ENCODE measurements at places on chromosomes 5 and 9.
A peak's percentile ranks its signal among the peaks of the same experiment; 100 is the strongest.

DNA sequence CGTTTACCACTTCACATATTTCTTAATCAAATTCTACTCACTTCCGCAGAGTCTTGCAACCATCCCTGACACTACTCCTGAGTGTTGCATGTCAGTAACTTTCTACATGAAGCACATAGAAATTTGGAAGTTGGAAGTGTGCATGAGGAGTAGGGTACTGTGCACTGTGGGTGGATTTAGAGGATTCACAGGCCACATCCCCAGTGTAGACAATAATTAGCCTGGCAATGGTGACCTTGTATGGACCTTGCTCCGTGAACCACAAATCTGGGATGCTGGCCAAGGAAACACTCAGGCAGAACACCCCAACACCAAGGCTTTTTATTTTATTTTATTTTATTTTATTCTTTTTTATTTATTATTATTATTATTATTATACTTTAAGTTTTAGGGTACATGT is 25.5 kb downstream of the CTSL start:
- DNase-seq = no peak

DNA sequence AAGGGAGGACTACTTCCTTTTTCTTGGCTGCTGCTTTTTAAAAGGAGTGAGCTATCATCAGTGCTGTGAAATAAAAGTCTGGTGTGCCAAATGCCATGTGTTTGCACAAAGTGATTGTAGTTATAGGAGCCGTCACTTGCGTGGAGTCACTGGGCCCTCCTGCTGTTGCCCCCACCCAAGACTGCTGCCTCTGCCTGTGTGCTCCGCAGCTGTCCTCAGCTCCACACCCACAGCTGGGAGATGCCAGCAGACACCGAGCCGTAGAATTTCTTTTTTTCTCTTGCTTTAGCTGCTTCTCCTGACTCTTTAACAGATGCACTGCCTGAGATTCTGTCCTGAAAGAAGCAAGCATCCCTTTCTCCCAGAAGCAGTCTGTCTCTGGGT is 9.8 kb upstream of the GLE1 start:
- DNase-seq = no peak

GRCh38 chr5:151424892-151425523 is 22.4 kb upstream of the SLC36A1 start:
- no peak for DNase-seq

DNA sequence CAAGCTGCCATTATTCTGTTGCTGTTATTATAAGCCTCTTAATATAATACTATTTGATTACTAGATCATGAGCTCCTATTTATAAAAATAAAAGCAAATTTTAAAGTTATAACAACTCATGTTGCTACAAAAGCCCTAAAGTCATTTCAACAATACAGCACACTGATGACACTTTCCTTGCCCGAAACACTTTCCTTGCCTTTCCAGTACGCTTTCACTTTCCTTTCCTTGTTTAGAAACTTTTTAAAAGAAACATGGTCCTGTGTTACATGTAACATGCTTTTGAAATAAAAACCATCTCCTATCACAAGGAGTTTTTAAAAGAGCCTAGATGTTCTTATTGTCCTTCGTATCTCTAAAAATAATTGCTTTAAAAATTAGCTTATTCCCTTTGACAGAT is 688.4 kb downstream of the PTPRD start:
- DNase-seq = no peak

GRCh38 chr5:110362261-110362660 is 364.2 kb downstream of the TMEM232 start:
- DNase-seq = no peak

GRCh38 chr5:170632985-170633234 is 129.1 kb downstream of the KCNIP1 start:
- DNase-seq = peak; percentile 13

DNA sequence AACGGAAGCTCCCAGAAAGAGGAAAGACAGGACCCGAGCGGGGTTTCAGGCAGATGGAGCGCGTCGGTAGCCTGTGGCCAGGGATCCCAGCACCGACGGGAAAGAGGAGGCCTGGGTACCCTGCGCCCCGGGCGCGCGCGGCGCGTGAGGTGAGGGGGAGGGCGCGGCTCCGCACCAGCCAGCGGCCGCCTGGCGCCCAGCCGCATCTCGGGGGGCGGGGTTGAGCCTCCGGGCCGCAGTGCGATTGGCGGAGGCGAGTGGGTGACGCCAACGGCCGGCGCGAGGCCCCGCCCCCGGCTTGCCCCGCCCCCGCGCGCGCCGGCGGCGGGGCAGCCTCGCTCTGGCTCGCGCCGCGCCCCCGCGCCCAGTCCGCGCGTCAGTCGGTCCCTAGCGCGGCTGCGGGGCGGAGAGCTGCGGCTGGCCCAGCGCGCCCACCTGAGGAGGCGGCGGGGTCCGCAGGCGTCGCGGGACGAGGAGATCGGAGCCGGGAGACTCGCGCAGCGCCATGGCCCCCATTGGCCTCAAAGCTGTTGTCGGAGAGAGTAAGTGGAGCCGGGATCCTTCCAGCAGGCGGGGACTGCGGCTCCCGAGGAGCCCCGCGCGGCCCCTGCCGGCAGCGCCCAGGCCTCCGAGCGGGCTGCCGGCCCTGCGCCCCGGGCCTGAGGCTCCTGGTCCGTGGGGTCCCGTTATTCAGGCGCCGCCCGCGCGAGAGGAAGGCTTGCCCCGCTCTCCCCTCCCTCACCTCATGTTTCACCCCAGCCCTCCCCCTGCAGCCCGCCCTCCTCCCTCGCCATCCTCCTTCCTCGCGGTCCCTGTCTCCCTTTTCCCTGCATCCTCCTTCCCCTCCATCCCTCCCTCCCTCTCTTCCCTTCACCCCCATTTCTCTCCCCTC is at the start of gene STXBP1:
Gene STXBP1, plus strand, starts transcription at position 379 of the 892 bp plus-strand sequence. Its CDS starts 127 bp downstream, at position 506.
- DNase-seq = peak; percentile 75

DNA sequence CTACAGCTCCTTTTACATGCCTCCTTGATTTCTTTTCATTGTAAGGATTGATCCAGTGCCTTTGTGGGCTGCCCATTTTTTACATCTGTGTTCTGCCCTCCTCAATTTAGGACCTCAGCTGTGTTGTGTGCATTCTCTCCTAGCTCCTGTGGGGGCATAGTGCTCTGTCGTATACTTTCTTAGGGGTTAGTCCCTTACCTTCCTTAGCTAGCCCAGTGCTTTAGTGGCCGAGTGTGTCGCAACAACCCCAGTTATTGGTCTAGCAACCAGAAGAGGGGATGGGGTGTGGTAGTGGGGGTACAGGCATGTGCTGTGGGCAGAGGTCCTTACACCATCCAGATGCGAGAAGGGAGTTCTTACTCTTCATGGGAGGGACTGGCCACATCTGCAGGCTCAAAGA is 12.1 kb downstream of the MTRR start:
- DNase-seq = no peak

DNA sequence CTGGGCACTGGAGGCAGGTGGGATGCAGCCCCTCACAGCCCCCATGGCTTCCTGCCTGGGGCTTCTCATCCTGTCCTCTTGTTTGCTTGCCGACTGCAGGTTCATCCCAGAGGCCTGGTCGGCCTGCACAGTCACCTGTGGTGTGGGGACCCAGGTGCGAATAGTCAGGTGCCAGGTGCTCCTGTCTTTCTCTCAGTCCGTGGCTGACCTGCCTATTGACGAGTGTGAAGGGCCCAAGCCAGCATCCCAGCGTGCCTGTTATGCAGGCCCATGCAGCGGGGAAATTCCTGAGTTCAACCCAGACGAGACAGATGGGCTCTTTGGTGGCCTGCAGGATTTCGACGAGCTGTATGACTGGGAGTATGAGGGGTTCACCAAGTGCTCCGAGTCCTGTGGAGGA is 232.7 kb downstream of the ADAMTSL1 start:
- no peak for DNase-seq

GRCh38 chr9:128142596-128142995 is 6.7 kb upstream of the LCN2 start:
- no peak for DNase-seq

DNA sequence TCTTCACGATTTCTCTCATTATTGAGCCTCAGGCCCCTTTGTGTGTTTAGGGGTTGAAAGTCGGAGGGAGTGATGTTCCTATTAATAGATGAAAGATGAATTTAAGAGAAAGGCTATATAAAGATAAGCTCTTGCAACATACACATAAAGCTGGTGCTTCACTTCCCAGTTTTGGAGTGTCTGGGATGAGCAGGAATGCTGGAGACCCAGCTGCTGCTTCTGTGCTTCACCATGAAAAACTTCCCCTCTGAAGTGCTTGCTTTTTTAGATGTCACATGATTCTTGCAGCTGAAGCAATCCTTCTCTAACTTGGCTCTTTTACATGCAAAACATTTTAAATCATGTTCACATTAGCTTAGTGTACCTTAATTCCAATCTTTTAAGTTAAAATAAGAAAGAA is 19.7 kb upstream of the SNCAIP start:
- no peak for DNase-seq

DNA sequence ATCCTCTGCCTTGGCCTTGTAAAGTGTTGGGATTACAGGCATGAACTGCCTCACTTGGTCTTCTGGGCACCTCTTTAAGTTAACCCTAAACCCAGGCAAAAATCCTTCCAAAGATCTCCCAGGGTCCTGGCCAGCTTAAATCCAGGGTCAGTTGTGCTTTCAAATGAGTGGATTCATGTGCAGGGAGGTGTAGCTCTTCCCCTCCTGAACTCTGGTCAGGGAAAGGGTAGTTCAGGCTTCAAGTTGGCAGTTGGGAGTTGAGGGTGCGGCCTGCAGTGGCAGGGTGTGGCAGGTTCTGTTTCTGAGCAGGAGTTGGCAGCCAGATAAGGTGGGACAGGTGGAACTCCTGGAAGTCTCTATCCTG is 3.6 kb downstream of the HNRNPAB start:
- DNase-seq = no peak

GRCh38 chr9:113738496-113738892 is 137.6 kb upstream of the ZNF618 start:
- no peak for DNase-seq

GRCh38 chr5:147901599-147902039 is 4.7 kb downstream of the C5orf46 start:
- no peak for DNase-seq

GRCh38 chr5:2740051-2740875 is 11.2 kb downstream of the IRX2 start:
- no peak for DNase-seq

DNA sequence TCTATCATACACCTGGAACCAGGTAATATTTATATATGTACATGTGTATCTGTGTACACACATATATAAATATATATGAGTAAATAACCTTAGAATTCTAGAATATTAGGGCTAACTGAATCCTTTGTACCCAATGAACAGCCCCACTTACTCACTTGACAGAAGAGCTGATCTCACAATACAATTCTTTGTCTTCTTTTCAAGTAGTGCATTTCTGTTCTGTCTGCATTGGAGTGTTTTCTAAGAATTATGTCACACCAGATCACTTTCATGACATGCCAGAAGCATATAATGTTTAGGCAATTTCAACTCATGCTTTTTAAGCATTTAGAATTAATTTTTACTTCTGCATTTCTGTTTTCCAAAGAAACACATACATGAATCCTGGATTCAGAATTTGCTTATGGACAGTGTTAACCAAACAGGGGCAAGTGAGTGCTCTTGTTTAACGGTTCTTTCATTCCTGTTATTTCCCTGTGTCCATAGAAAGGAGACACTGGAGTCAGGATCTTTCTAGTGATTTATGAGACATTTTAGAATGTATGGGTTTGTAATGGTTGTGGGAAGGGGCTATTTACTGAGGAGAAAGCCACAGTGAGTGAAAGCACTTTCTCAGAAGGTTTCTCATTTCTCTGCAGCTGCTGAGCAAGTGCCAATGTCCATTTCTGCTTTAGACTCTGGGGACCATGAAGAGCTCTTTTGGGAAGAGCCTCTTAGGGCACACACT is 123.2 kb downstream of the RMI1 start:
- DNase-seq = no peak

GRCh38 chr5:149485655-149486615 is 65.3 kb downstream of the CSNK1A1 start:
- DNase-seq = no peak

- no peak for DNase-seq
Measured at GRCh38 chr9:89362647-89363310, 44.5 kb downstream of the SECISBP2 start.

- DNase-seq = no peak
Measured at GRCh38 chr9:16150938-16151650, 598.3 kb downstream of the CCDC171 start.

DNA sequence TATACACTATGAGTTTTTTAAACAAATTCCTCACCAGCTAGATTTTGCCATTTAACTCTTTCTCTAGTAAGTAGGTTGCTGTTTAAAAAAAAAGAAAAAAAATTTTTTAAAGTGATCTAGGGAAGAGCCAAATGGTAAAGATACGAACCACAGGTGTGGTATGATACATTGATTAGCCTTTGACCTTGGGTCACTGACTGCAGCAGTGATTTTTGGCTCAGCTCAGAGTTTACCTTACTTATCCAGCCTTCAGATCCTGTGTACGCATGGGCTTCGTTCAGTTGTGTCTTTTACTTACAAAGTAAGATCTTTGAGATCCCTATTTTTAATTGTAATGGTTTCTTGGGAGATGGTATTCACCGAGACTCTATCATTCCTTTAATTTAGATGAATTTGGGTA is 12.4 kb upstream of the GNG10 start:
- DNase-seq = no peak

- DNase-seq = no peak
Measured at GRCh38 chr5:21221616-21222015, 1233.6 kb upstream of the CDH18 start.

DNA sequence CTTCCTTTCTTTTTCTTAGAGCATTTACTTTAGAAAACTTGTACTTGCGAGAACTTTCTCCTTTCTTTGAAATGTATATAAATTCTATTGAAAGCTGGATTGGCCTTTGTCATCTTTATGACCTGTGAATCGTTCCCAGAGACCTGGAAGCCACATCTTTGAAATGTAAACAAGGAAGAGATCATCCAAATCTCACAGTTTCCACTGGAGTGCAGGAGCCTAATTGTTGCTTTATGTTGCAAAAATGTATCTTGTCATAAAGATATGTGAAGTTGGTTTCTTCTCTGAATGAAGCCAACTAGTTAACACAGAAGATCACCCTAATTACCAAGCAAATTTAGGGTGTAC is 1101.8 kb downstream of the TAF11L14 start:
- no peak for DNase-seq

DNA sequence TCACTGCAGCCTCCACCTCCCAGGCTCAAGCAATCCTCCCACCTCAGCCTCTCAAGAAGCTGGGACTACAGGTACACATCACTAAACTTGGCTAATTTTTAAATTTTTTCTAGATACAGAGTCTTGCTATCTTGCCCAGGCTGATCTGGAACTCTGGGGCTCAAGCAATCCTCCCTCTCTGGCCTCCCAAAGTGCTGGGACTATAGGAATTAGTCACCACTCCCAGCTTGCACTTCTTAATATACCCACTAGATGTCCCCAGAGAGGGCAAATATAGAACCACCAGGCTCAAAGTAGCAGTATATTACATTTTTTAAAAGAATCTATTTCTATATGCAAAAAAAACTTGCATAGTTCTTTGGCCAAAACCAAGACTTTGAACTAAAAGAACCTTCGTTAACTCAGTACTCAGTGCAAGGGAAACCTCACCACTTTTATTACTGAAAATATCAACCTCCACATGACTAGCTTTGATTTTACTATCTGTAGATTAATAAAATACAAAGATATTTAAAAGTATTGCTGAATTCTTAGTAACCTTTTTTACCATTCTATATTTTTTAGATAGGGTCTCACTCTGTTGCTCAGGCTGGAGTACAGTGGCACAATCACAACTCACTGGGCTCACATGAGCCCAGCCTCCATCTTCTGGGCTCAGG is 25.8 kb upstream of the HSD17B3 start:
- peak; percentile 1 for DNase-seq

- no peak for DNase-seq
Measured at GRCh38 chr5:112529525-112529924, 110.4 kb upstream of the EPB41L4A start.

GRCh38 chr9:131144201-131144600 is 18.8 kb downstream of the NUP214 start:
- no peak for DNase-seq

- no peak for DNase-seq
Measured at GRCh38 chr5:77282337-77283027, 72.0 kb downstream of the PDE8B start.

All from stimulated activated CD4-positive, alpha-beta T cell treated with anti-CD3 and anti-CD28 coated beads, TNF-alpha, amount 100 ng/mL, for 1 hour (primary cell).